ENCODE measurements at places on chromosomes 3 and 15. TPM values are rescaled to one million over a fixed set of nuclear protein-coding genes. Genes with fewer than 3 reads are reported as not detected.
A peak's percentile ranks its signal among the peaks of the same experiment; 100 is the strongest.

- peak overlapping the region; percentile 62 for H3K4me3 ChIP-seq
- no peak for DNase-seq
- peak overlapping the region; percentile 78 for H3K27ac ChIP-seq
- peaks cover 19% of the 10 kb centered on the region for H3K4me1 ChIP-seq
- no peaks in the 10 kb centered on the region for H3K27me3 ChIP-seq
- H3K36me3 ChIP-seq, result no peaks in the 10 kb centered on the region
Observed at GRCh38 chr3:196288141-196288460, 575 bp upstream of the PCYT1A start.

GRCh38 chr3:15456321-15456720 is 28.9 kb downstream of the EAF1 start:
- no peaks in the 10 kb centered on the region for H3K27me3 ChIP-seq
- peaks cover 7% of the 10 kb centered on the region for H3K36me3 ChIP-seq
- no peak overlapping the region for H3K27ac ChIP-seq
- no peak for DNase-seq
- no peak overlapping the region for H3K4me3 ChIP-seq

- no peaks in the 10 kb centered on the region for H3K36me3 ChIP-seq
- H3K4me1 ChIP-seq, result no peaks in the 10 kb centered on the region
- H3K4me3 ChIP-seq, result no peak overlapping the region
- H3K27me3 ChIP-seq, result no peaks in the 10 kb centered on the region
Observed at GRCh38 chr15:48537271-48538113, 108.0 kb downstream of the FBN1 start.

DNA sequence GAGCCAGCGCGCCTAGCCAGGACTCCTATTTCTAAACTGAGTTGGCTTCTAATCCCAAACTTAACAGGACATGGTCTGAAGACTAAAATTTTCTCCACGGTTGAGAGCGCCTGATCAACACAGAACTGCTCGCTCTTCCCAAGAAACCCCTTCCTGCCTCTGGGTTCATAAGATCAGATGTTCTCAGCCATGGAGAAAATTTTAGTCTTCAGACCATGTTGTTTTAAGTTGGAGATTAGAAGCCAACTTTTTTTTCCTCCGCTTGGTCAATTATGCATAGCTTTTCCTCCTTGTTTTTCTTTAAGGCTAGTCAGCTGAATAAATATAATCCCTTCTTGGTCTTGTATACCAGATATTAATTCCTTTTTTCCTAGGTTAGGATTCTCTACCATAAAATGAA is 356.6 kb upstream of the ADAMTS9 start:
- no peak overlapping the region for H3K4me3 ChIP-seq
- H3K27ac ChIP-seq, result no peak overlapping the region
- no peaks in the 10 kb centered on the region for H3K36me3 ChIP-seq

DNA sequence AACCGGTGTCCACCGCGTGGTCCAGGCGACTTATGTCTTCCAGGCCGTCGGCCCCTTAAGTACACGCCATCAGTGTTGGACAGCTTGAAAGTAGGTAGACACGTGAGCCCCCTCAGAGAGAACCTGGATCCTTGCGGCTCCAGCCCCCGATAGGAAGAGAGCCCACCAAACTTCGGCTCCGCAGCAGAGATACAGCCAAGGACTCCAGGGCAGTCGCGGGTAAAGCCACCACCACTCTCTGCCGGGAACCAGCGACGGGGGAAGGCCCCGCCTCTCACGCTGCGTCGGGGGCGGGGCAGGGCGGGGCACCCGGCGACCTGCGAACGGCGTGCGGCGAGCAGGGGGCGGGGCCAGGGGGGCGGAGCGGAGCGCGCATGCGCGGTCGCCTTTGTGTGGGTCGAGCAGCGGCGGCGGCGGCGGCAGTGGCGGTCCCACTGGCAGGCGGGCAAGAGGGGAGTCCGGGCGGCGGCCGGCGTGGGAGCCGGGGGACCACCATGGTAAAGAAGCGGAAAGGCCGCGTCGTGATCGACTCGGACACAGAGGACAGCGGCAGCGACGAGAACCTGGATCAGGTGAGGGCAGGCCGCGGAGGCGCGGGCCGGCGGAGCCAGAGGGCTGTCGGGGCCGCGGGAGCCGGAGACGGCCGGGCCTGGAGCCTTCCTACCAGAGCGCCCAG is at the start of gene RTF1:
RTF1 (plus strand) TSS at position 354 of the 676 bp plus-strand sequence; CDS start at position 375, 21 bp downstream.
- no peaks in the 10 kb centered on the region for H3K27me3 ChIP-seq
- H3K4me3 ChIP-seq, result peak within 1 kb of the TSS; percentile 62
- DNase-seq, result peak; percentile 97
- peak within 1 kb of the TSS; percentile 54 for H3K27ac ChIP-seq
- H3K36me3 ChIP-seq, result no peaks in the 10 kb centered on the region

GRCh38 chr3:105170423-105170822 is 196.3 kb upstream of the ALCAM start:
- no peak overlapping the region for H3K4me3 ChIP-seq
- H3K27ac ChIP-seq, result no peak overlapping the region
- no peaks in the 10 kb centered on the region for H3K36me3 ChIP-seq
- H3K4me1 ChIP-seq, result no peaks in the 10 kb centered on the region
- H3K27me3 ChIP-seq, result no peaks in the 10 kb centered on the region

GRCh38 chr3:54121414-54122323 is 683 bp upstream of the CACNA2D3 start:
- H3K4me1 ChIP-seq, result no peaks in the 10 kb centered on the region
- no peaks in the 10 kb centered on the region for H3K36me3 ChIP-seq
- H3K4me3 ChIP-seq, result no peak overlapping the region
- no peak overlapping the region for H3K27ac ChIP-seq
- peaks cover 21% of the 10 kb centered on the region for H3K27me3 ChIP-seq

- no peaks in the 10 kb centered on the region for H3K27me3 ChIP-seq
- no peak for DNase-seq
- peaks cover 22% of the 10 kb centered on the region for H3K36me3 ChIP-seq
Observed at GRCh38 chr15:82136120-82136519, 90.3 kb upstream of the MEX3B start.

- no peak overlapping the region for H3K27ac ChIP-seq
- no peaks in the 10 kb centered on the region for H3K36me3 ChIP-seq
- DNase-seq, result no peak
Observed at GRCh38 chr3:146594843-146595482, 10.2 kb downstream of the PLSCR5 start.

- no peaks in the 10 kb centered on the region for H3K36me3 ChIP-seq
- H3K4me3 ChIP-seq, result no peak overlapping the region
- no peak overlapping the region for H3K27ac ChIP-seq
- H3K27me3 ChIP-seq, result no peaks in the 10 kb centered on the region
- no peak for DNase-seq
- no peaks in the 10 kb centered on the region for H3K4me1 ChIP-seq
Observed at GRCh38 chr15:101439920-101440319, 49.6 kb downstream of the PCSK6 start.

DNA sequence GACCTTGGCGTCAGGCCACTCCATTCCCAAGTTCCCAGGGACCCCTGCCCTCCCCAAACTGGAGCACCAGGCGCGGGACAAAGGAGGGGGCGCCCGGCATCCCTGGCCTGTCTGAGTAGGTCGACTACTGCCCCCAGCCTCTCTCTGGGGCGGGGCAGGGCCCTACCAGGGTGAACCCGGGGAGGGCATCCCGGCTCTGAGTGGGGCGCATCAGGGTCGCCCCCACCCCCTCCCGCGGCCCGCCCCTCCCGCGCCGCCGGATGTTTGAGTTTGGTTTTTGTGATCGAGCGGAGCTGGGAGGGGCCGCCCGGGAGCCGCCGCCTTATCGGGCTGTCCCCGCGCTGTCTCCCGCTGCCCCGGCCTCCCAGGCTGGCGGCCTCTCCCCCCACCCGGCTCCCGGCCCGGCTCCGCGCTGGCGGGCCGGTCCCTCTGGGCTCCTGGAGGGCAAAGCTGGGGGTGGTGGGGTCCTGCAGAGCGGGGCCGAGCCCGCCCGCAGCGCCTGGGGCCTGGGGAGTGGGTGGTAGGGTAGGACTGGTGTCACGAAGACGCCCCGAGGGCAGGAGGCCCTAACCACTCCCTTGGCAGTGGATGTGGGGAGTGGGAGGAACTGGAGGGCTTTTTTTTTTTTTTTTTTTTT is 47.2 kb upstream of the SMAD6 start:
- peak; percentile 38 for DNase-seq
- H3K4me1 ChIP-seq, result peaks cover 16% of the 10 kb centered on the region
- no peaks in the 10 kb centered on the region for H3K27me3 ChIP-seq

DNA sequence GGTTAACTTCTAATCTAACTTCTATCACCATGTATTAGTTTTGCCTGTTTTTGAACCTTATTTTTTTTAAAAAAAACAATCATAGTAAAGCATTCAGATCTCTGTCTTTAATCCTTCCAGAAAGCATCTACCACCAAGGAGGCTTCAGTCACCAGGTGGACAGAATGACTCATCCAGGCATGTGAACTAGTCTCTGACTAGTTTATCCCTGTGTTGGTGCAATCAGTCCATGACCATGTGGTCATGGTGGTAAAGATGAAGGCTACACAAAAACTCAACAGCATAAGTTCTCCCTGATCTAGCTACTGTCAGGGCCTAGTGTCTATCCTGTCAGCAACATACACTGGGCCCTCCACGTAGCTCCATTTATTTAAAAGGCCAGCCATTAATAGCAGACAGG is 750.6 kb downstream of the AGBL1 start:
- no peaks in the 10 kb centered on the region for H3K27me3 ChIP-seq
- no peak overlapping the region for H3K4me3 ChIP-seq
- no peak for DNase-seq
- H3K4me1 ChIP-seq, result no peaks in the 10 kb centered on the region
- no peaks in the 10 kb centered on the region for H3K36me3 ChIP-seq

DNA sequence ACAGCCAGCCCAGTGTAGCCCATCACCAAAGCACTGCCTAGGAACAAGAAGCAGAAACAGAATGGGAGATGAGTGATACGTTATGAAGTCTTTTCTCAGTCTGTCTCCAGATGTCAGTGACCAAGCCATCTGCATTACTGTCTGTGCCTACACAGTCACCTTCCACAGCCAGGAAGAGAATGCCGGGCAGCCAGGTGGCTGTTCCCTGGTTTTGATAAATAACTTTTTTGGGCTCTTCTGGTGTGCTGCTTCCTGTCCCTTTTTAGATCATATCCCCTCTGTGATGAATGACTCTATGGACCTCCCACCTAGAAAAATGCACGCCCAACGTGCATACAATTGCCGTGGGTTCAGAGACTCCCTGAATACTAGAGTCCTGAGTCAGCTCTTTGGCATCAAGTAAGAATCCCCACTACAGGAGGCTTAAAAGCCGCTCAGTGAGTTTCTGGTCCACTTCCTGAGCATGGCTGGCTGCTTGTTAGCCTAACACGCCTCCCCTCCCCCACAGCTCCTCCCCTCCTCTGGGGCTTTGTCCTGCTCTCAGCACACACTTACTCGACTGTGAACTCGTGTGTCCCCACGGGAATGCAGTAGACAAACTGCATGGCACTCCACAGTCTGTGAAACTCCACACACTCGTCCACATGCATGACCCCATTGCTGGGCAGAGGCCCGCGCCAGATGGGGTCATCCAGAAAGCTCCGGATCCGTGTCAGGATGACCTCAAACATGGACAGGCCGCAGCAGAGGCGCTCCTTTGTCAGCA is 34.7 kb downstream of the NIPA2 start:
- no peaks in the 10 kb centered on the region for H3K27me3 ChIP-seq
- H3K4me3 ChIP-seq, result no peak overlapping the region
- H3K4me1 ChIP-seq, result no peaks in the 10 kb centered on the region
- no peak for DNase-seq

- no peaks in the 10 kb centered on the region for H3K27me3 ChIP-seq
- DNase-seq, result no peak
- no peak overlapping the region for H3K27ac ChIP-seq
- H3K4me1 ChIP-seq, result no peaks in the 10 kb centered on the region
- H3K4me3 ChIP-seq, result no peak overlapping the region
Observed at GRCh38 chr3:159340877-159341500, 539.1 kb downstream of the MFSD1 start.

GRCh38 chr3:66555214-66555844 is 54.5 kb upstream of the LRIG1 start:
- H3K27me3 ChIP-seq, result no peaks in the 10 kb centered on the region
- no peak overlapping the region for H3K4me3 ChIP-seq
- no peaks in the 10 kb centered on the region for H3K4me1 ChIP-seq
- DNase-seq, result no peak

DNA sequence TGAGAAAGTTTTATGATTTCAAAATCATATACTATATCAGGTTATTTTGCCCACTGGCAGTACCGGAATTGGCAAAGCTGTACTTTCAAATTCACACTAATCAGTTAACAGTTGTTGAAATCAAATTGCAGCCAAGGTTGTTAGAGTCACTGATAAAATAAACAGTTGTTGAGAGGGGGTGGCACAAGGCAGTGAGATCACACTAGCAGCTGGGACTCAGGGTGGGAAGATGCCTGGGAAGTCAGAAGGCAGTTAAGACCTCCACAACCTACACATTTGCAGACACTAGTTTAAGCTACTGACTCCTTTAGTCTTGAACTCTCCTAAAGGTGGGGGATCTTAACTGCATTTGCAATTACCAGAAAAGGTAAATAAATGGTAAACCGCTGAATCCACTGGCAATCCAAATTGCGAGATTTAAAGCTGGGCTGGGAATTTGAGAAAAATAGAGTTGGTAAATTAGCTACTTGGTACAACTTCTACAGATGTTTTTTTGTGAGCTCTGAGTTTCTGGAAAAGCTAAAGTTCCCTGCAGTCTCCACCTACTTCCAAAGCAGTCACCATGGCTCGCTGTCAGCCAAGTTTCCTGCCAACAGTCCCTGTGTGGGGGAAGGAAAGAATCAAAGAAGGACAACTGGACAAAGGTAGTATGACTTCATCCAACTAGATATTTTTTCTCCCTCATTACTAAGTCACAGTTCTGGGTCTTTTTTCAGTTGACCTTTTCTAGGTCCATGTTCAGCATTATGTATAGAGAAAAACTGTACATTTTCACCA is 105.7 kb downstream of the ZNF385D start:
- no peak overlapping the region for H3K27ac ChIP-seq
- no peak overlapping the region for H3K4me3 ChIP-seq
- no peaks in the 10 kb centered on the region for H3K27me3 ChIP-seq

- H3K27ac ChIP-seq, result no peak overlapping the region
- H3K4me3 ChIP-seq, result no peak overlapping the region
- DNase-seq, result peak; percentile 14
- H3K4me1 ChIP-seq, result no peaks in the 10 kb centered on the region
- no peaks in the 10 kb centered on the region for H3K27me3 ChIP-seq
Observed at GRCh38 chr3:143998266-143998665, 26.6 kb downstream of the DIPK2A start.

DNA sequence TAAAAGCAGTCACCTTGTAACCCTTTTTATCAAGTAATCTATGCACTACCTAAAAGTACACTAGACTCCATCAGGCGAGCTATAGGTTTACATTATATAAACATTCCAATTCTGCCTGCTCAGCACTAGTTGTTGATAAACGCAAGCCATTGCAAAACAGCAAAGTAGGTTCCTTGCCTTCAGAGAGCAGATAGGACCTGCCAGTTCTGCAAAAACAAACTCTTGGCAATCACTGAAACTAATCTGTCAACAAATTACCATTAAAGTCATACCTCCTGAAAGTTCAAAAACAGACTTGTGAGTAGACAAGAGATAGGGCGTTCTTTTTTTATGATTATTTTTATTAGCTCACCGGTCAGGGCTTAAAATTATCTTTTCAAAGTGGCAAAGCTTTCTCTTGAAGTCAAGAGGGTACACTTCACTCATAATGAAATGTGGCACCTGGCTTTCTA is 392.5 kb downstream of the FOXP1 start:
- peaks cover 4% of the 10 kb centered on the region for H3K4me1 ChIP-seq
- no peak for DNase-seq
- H3K27me3 ChIP-seq, result no peaks in the 10 kb centered on the region
- H3K36me3 ChIP-seq, result no peaks in the 10 kb centered on the region
- H3K4me3 ChIP-seq, result no peak overlapping the region
- no peak overlapping the region for H3K27ac ChIP-seq

LDHAL6B gene
- not detected for total RNA-seq

IQCH gene
- total RNA-seq, result 1.4 TPM

DENND6A gene
- total RNA-seq, result 54.5 TPM

ALDH1A3 gene
- total RNA-seq, result not detected

PRICKLE2 gene
- 0.07 TPM for total RNA-seq

CHRNB4 gene
- not detected for total RNA-seq

CFAP100 gene
- not detected for total RNA-seq

GABRR3 gene
- not detected for total RNA-seq

PYGO1 gene
- not detected for total RNA-seq

KCNMB2 gene
- total RNA-seq, result not detected

RASGRF1 gene
- total RNA-seq, result not detected

BAHD1 gene
- 29.4 TPM for total RNA-seq
